Activated T-cell treated with anti-CD3 and anti-CD28 coated beads, Interleukin-2, amount 50 U/mL, for 48 hours (primary cell): ENCODE measurements at places on chromosomes 2 and 18.

- no peak for DNase-seq
Measured at GRCh38 chr2:195428673-195429072, 228.4 kb upstream of the SLC39A10 start.

GRCh38 chr2:72153026-72153791 lies 5.5 kb upstream of the CYP26B1 start:
- peak; percentile 5 for DNase-seq

GRCh38 chr18:69326094-69326493 lies 74.6 kb upstream of the DOK6 start:
- no peak for DNase-seq

GRCh38 chr2:54568876-54569321 lies 112.8 kb downstream of the SPTBN1 start:
- no peak for DNase-seq

DNA sequence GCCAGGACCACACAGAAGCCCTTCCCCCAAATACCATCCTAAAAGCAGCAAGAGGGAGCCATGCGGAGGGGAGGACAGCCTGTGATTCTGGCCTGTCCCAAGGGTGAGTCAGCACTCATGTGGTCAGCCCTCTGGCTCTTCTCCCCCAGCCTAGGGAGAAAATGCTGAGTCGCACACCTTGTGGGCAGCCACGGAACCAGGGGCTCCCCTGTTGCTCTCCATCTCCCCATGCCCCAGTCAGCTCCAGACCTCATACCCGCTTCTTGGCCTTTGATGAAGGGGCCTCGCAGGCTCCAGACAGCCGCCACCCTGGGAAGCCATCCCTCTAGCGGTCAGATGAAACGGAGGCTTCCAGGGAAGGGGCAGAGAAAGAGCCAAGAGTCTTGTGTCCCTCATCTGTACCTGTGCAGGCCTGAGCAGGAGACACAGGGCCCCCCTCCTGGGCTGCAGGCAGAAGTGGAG lies 181.3 kb upstream of the SIX2 start:
- no peak for DNase-seq

- DNase-seq: no peak
Measured at GRCh38 chr18:40685219-40685618, 1269.8 kb upstream of the PIK3C3 start.

DNA sequence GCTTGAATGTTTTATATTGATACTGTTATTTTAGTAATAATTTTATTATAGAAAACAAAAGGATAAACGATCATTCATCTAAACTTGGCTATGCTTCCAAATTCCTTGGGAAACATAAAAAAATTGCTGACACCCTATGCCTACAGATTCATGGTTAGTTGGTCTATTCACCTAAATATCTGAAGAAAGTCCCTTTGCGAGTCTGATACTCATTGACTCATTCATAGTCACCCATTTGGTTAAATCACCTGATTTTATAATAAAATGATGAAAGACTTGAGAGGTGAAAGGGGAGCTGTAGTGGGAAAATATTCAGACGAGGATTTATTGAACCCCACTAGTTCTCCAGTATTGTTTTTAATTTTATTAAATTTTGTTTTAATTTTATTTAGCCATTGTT lies 112.0 kb downstream of the PTPN4 start:
- no peak for DNase-seq

DNA sequence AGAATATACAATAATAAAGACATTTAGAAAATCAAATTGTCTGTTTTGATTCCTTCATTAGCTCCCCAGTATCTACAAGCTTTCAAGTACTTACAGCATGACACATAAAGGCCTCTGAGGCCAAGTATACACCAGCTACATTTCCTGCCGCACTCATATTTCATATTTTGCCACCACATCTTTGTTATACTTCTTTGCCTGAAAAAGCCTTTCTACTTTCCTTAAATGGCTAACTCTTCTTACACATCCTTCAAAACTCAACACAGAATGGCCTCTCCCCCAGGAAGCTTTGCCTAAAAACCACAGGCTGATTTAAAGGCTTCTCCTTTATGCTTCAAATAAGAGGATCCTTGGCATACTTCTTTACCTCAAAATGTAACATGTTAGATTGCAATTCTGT lies 4.5 kb downstream of the STK17B start:
- no peak for DNase-seq

DNA sequence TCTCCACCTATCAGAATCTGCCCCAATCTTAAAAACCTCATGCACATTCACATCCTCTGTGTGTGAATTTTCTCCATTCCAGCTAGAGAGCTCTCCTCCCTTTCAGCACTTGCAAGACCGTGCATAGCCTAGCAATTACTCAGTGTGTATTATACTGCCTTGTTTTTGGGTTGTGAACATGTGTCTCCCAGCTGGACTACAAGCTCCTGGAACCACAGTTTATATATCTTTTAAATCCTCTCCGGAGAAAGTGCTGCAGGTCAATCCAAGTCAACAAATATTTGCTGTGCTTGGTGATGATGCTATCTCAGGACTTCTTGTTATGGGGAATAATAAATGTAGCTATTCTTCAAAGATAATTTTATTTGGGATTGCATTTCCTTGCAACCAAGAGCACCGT lies 58.2 kb upstream of the MEX3C start:
- DNase-seq: no peak

DNA sequence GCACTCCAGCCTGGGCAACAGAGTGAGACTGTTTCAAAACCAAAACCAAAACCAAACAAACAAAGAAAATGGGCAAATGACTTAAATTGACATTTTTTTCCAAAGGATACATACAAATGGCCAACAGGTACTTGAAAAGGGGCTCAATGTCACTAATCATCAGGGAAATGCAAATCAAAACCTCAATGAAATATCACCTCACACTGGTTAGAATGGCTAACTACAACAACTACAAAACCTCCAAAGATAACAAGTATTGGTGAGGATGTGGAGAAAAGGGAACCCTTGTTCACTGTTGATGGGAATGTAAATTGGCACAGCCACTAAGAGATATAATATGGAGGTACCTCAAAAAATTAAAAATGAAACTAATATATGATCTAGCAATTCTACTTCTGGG lies 213.2 kb upstream of the HS6ST1 start:
- no peak for DNase-seq
